Left lung (tissue), 14 donors: ENCODE measurements at places on chromosomes 5 and 9. TPM values are rescaled to one million over a fixed set of nuclear protein-coding genes. Genes with fewer than 3 reads are reported as not detected.

GRCh38 chr5:142013734-142014521, 1.1 kb upstream of the GNPDA1 start:
- DNase-seq, result peak; percentile 79

PTGDS gene
- polyA plus RNA-seq, result 26.6 TPM

DNA sequence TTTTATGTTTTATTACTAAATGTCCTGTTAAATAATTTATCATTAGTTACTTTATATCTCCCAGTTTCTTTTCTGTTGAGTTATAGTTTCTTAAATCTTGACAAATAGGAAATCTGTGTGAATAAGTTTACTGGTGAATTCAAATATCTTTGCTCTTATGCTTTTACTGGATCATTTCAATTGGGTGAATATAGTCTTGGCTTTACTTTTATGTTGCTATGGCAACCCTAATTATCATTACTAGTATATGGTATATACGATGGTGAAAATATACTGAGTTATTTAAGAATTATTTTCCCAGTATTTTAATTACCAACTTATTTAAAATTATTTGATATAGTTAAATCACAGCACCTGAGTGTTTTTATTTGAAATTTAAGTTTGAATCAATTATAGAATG, 363.0 kb downstream of the CDH10 start:
- no peak for DNase-seq

SLC25A2 gene
- polyA plus RNA-seq, result 0.34 TPM

SLC4A9 gene
- 0.10 TPM for polyA plus RNA-seq

DNA sequence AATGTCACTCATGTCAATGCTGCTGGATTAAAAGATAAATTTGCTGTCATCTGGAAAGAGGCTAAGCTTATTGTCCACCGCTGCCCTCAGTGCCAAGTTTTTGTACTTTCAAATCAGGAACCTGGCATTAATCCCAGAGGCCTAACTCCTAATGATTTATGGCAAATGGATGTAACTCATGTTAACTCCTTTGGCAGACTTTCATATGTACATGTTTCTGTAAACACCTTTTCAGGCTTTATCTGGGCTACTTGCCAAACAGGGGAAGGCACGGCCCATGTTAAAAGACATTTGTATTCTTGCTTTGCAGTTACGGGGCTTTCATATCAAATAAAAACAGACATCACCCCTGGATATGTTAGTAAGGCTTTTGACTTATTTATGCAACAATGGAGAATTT, 608.0 kb upstream of the ACO1 start:
- DNase-seq, result peak; percentile 4

FAM78A gene
- polyA plus RNA-seq, result 6.8 TPM

- DNase-seq, result no peak
These were observed 218.5 kb downstream of the SPOCK1 start for GRCh38 chr5:137280656-137281055.

DNA sequence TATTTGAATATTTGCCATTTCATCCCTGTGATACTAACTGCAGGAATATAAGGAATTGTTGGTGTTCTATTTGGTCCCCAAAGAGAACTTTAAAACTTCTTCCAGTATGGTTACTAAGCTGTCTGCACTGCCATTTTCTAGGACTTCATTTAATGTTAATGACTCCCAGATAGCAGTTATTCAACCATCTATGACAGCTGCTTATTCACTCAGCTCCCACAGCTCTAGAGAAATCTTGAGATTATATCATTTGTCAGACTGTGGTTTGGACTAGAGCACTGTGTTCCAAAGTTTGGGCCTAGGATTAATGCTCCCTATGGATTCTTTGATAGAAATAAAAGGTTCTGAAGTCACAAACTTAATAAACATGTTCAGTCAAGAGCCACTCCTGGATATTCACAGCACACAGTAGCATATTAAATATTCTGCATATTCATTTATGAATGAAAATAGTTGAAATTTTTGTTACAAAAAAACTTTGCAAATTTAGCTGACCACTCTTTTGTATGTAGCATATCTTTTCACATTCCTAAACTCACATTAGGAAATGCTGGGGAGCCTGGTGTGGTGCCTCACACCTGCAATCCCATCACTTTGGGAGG, 173.7 kb downstream of the NFIB start:
- DNase-seq, result no peak

WDR55 gene
- polyA plus RNA-seq, result 21.0 TPM

- no peak for DNase-seq
These were observed 37.5 kb downstream of the SLC44A1 start for GRCh38 chr9:105281926-105282325.

MAMDC2 gene
- polyA plus RNA-seq, result 6.1 TPM

- no peak for DNase-seq
These were observed 25.7 kb upstream of the C5orf47 start for GRCh38 chr5:173963182-173963838.

GRCh38 chr5:176450077-176450476, 1.9 kb downstream of the FAF2 start:
- DNase-seq, result no peak

GRCh38 chr9:36092509-36093215, 43.9 kb upstream of the GLIPR2 start:
- DNase-seq, result no peak

SPATA31A3 gene
- polyA plus RNA-seq, result not detected

PCDHGA3 gene
- polyA plus RNA-seq, result 3.5 TPM

DNA sequence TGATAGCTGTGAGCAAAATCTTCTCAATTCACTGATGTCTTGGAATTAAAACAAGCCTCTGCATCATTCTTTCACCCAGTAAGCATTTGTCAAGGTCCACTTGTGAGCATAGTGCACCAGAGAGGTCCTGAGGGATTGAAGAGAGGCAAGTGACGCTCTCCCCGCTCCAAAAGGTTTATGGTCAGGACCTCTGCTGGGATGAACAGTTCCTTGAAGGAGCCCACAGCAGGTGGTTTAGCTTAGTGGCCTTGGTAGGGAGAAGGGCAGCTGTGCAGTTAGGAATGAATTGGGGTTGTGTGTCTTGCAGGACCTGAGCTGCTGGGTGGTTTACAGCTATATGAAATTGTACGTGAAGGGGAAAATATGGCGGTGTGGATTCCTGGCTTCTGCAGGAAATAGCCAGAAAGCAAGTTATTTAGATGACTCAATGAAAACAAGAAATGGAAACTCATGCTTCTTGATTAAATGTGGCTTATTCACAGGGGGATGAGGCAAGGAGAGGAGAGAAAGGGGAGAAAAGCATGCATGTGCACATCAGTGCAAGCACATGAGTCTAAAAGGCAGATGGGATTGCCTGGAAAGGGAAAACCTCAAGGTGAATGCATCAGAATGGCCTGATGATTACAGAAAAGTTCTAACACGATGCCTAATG, 42.0 kb downstream of the SUB1 start:
- no peak for DNase-seq

DNA sequence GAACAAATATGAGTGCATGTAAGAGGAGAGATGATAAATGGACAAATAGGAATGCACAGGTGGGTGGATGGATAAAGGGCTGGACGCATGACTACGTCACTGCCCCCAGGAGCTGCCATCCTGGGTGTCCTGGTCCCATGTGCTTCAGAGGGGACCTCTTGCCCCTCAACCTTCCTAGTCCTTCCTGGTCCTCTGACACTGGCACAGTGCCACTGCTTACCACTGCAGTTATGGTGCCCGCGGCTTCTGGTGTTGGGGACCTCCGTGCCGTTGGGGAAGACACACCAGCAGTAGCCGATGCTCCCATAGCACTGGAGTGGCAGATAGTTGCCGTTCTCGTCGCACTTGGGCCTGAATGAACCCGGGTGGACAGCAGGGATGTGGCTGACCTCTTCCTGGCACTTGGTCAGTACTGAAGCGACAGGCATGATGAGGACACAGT, 9.8 kb downstream of the CD74 start:
- no peak for DNase-seq

LSM11 gene
- 7.2 TPM for polyA plus RNA-seq

DNA sequence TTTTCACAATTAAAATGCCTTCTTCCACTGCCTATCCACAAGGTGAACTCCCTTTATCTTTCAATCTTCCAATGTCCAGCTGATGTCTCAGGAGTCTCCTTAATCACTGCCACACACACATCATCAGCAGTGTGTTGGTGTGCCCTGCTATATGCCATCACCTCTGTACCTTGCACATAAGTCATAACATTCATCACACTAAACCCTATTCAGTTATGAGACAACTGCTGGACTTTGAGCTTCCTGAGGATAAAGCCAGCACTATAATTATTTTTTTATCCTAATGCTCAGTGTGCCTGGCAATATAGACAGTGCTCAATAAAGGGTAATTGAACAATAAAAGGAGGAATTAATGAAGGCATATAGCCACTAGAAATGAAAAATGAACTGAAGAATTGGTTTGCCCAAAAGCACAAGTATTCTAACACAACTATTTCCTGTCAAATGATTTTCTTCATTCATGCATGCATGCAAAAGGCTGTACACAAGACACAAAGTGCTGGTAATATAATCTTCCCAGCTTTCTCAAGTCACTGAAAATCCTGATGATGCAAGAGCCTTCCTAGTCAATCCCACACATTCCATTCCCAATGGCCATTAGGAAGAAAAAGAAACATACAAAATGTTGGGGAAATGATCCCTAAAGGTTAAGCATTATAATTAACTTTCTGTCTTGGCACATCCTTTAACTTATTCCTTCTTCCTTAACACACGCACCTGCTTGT, 32.4 kb downstream of the LPAR1 start:
- DNase-seq, result no peak

GRCh38 chr9:73213300-73213699, 61.6 kb downstream of the ANXA1 start:
- DNase-seq, result no peak

DNA sequence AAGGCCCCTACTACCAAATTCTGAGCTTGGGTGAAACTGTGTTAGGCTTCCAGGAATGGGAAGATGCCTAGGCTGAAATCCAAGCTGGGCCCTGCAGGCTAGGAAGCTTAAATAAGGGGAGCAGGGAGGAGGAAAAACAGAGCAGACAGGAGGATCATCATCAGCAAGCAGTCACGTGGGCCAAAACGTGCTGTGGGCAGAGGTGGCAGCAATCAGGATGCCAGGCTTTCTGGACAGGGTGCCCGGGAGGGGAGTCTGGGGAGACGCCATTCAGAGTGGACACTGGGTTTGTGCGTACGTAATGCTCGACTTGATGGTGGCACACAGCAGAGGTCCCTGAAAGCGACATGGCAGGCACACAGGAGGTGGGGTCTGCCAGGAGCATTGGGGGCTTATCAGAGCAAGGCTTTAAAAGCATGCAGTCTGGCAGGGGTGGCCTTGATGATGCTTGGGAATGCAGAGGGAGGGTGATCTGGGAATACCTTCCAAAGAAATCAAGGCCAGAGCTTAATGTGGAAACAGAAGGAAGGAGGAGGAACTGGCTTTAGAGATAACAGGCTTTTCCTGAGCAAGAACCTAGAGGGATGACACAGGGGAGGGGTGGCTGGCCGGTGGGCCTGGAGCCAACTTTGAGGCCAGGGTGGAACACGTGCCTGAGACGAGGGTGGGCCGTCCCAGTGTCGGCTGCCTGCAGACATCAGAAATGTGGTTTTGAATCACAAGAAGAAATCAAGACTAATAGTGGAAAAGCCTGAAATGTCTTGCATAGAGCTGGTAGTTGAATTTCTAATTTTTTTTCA, 212.5 kb downstream of the GADD45G start:
- no peak for DNase-seq
